ENCODE measurements at places on chromosomes 7 and 10. TPM values are rescaled to one million over a fixed set of nuclear protein-coding genes. Genes with fewer than 3 reads are reported as not detected.

DNA sequence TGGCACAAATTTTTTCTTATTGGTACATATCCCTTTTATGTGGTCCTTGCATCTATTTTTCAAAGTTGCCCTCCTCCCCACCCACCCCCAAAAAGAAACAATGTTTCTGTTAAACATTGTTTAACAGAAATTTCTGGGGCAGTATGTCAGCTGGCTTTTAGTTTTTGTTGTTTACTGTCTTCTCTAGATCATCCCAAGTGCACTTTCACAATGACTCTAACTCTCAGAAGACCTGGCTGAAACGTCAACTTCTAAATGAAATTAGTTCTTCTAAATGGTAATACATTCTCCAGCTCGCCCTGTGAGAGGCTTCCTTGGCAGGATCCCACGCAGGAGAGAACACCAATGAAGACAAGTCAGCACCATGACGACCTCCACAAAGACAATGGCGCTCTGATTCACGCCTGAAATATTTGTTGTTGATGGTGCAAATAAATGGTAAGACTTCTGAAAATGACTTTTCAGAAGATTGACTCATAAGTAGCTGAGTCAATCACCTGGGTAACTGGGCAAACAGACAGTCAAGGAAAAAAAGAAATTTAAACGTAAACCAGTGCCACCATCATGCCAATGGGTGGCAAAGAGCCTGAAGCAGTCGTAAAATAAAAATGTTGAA, 293.7 kb downstream of the FZD1 start:
- DNase-seq: peak; percentile 98

- no peak for DNase-seq
These were observed 666.7 kb downstream of the KCNMA1 start for GRCh38 chr10:76970711-76971519.

The CALHM1 gene
- not detected for total RNA-seq

The CRYGN gene
- not detected for total RNA-seq

DNA sequence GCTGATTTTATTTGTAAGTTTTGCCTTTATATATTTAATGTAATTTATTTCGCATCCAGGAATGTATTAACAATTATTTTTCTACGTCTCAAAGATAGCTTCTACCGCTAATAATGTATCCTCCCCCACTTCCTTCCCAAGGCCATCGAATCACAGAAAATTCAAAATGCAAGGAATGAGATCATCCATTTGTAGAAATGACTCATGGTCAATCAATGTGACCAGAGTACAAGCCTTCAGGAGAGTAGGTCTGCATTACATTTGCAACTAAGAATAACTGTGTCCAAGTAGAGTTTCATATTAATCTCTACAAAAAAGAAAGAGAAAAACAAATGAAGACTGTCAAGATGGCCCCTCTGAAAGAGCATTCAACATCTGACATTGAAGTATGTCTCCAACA, 205.9 kb upstream of the PHF14 start:
- DNase-seq: no peak

GRCh38 chr7:103094102-103094501, 19.2 kb downstream of the ARMC10 start:
- no peak for DNase-seq

GRCh38 chr10:3800586-3800985, 15.6 kb upstream of the KLF6 start:
- no peak for DNase-seq

DNA sequence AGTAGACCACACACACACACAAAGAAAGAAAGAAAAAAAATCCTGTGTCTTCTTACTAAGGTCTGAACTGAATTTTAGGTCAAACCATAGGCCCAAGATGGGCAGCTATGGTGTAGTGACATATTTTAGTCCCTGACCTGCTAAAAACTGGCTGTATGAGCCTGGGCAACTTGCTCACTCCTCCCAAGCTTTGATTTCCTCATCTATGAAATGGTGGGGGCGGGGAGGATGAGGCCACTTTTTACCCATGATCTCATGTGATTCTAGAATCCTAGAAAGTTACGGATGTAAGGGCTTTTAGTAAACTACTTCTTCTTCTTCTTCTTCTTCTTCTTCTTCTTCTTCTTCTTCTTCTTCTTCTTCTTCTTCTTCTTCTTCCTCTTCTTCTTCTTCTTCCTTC, 6.1 kb upstream of the CCL24 start:
- no peak for DNase-seq

The LDB3 gene
- total RNA-seq: 0.13 TPM

GRCh38 chr10:35575640-35576039, 29.5 kb upstream of the GJD4 start:
- no peak for DNase-seq

DNA sequence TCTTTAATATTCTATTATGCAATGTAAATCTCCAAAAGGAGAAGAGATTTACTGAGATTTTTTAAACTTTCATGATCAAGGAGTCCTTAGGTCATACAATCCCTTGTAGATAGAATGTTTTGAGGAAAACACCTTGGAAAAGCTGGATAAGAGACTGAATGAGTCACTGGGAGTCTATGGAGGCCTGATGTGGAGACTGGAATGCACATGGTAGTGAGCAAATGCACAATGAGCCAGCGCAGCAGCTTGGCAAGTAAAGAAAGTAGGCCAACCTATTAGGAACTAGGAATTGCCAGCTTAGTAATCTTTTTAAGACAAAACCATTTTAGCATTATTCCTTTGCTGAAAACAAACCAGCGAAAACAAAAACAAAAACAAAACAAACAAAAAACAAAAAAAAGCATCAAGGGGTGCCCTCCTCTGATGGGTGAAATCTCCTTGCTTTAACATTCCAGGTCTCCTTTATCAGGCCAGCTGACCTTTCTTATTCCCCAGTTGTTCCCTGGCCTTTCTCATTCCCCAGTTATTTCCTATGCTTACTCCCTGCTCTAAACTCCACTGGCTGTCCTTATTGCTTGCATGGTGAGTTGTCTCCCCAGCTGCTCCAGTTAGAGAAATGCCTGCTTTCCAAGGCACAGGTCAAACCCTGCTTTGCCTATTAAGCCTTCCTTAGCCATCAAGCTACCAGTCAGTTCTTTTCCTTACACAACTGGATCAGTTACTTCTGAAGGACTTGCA, 135.8 kb downstream of the PLCE1 start:
- DNase-seq: no peak

The TMEM270 gene
- not detected for total RNA-seq

GRCh38 chr10:11163780-11164550, 146.3 kb downstream of the CELF2 start:
- no peak for DNase-seq

DNA sequence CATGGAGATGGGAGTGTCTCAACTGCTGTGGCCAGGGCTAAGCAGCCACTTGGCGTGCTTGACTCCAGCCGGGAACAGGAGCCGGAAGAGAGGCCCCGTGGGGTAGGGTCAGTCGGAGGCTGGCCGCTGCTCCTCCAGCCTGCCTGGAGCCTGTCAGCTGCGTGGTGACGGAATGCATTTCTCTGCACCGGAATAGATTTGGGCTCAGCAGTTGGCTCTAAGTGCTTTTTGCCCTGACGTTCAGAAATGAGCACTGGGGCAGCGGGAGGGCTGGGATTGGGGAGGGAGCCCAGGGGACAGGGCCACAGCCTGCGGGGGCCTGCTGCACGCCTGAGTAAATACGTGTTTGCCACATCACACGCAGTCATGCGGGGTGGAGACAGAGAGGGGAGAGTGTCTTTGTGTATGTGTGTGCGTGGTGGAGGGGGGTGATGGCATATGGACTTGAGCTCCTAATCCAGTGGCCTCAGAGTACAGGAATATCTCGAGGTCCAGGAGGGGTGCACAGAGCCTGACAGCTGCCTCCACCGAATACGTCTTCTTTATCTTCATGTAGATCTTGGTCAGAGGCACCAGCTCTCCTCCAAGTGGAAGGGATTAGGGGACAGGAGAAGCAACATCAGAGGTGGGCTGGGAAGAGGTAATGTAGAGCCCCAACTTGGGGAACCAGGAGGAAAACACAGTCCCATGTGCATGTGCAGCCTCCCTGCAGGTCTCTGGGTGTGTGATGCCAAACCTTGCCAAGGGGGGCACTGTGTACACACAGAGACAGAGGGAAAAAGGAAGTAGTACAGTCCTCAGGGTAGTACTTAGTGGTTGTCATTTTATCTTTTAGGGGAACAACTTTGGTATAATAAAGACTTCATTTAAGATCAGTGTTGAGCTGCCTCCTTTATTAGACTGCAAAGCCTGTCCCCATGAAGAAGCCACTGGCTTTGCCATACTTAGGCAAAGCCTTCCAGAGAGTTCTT, 151.4 kb downstream of the CDH23 start:
- DNase-seq: no peak

DNA sequence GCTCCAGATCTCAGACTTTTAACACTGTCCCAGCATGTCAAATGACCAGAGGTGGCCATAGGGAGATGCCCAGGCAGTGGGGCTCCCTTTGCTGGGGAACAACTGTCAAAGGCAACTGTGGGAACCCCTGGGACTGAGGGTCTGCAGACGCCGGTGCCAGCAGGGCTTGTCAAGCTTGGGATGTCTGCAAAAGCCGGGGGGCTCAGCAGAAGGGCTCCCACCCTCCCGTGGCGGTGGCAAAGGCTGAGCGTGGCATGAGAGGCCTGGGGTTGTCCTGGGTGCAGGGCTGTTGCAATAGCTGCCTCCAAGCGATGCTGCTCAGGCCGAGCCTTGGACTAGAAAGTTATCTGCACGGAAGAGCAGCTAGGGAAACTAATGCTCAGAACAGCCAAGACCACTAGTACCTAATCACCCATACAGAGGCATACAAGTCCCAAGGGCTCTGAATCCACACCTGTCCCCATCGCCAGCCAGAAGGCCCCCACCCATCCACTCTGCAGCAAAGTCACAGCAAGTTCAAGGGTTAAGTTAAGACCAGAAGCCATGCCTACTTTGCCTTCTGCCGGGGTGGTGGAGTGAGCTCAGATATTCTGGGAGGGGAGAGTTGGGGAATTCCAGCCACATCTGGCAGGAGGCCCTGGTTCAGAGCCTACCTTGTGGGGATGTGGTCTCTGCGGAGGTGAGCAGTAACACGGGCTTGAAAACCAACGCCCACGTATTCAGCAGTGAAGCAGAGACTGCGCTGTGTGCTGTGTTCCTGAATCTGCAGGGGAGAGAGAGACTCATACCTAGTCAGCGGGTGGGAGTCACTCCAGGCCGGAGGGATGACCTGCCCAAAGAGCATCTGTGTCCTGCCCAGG, 4.6 kb downstream of the SH2B2 start:
- peak; percentile 21 for DNase-seq

The ANLN gene
- total RNA-seq: 113 TPM

GRCh38 chr7:1703441-1703840, 33.4 kb downstream of the ELFN1 start:
- no peak for DNase-seq

DNA sequence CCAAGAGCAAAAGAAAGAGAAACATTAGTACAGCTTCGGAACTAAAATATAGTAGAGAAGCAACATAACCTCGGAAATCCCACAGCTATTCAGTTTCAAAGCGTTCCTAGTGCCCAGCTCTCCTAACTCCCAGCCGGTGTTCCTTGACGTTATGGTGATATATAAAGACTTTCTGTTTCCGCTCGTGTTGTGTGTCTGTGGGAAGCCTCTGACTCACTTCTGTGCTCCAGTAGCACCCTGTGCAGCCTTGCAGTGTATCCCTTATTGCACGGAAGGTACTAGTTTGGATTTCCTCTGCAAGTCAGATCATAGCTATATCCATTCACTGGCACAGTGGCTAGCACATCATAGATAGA, 535 bp downstream of the ASAH2B start:
- peak; percentile 68 for DNase-seq
